ENCODE measurements at places on chromosomes 1 and 21.

- DNase-seq, result no peak
These were observed 1264.3 kb upstream of the ADGRL2 start for GRCh38 chr1:80536461-80536860.

DNA sequence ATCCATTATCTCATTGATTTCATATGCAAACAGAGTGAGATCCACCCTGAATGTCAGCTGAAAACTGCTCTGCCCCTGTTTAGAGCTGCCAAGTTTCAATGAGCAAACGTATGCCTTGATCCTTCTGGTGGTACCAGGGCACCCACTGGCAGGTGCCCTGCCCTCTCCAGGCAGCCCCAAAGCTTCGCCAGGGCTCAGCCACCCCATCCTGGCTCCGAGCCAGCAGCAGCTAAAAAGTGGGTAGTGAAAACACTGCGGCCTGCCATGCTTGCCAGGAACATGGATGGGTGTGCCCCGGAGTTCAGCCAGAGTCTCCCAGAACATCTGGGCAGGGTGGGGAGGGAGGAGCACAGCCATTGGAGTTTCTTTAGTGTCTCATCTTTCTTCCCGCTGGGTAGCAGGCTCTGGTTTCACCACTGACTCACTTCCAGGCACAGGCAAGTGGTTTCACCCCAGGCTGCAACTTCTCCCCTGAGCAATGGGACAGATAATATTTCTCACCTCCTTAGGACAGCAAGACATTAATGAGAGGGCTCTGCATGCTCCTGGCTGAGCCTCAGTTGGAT, 8.1 kb upstream of the LMX1A start:
- DNase-seq, result no peak

DNA sequence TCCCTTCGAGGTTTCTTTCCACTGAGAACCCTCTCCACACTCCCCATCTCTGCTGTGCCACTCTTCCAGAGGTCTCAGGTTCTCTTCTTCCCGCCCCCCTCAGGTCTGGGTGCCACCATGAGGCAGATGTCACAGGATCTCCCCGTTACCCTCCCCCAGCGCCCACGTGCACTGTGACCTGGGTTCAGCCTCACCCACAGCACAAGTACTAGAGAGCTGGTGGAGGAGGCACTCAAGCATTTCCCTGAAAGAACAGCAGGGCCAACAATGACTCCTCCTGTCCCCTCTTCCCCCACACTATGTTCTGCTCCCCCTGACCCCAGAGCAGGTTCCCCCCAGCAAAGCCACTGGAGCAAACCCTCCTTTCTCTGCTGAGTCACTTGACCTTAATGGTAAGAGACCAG, 14.3 kb downstream of the PLEKHA6 start:
- no peak for DNase-seq

- DNase-seq, result no peak
These were observed 1.0 kb upstream of the MFN2 start for GRCh38 chr1:11979028-11979850.

- no peak for DNase-seq
These were observed 48.6 kb downstream of the PCP4 start for GRCh38 chr21:39915881-39916280.

- no peak for DNase-seq
These were observed 2.4 kb downstream of the ECHDC2 start for GRCh38 chr1:52919051-52919722.

DNA sequence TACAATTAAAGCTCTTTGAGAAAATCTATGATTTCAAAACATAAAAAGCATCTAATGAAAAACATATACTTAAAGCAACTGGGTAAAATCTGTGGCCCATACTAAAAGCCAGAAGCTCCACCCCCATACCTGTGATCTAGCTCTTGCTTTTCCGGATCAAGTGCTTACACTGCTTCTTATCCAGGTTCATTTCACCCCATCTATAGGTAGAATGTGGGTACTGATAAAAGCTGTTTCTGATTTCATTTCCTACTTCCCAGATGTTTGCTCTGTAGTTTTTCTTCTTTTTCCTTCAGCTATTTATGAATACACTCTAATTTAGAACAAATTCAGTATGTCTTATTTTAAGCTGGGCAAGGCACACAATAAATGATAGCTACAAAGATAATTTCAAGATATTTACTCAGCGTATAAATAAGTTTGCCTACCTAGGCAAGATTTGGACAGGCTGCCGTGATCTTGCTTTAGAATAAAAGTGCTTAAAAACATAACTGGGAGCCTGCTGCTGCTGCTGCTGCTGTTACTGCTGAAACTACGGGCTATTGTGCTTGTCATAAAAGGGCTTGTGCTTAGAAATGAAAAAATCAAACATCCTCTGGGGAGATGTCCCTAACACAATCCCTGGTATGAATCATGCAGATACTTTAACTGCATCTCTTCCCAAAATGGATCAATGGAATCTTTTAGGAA, 2.1 kb downstream of the SIPA1L2 start:
- DNase-seq, result no peak

- no peak for DNase-seq
These were observed 158.9 kb upstream of the COL11A1 start for GRCh38 chr1:103267266-103267665.

DNA sequence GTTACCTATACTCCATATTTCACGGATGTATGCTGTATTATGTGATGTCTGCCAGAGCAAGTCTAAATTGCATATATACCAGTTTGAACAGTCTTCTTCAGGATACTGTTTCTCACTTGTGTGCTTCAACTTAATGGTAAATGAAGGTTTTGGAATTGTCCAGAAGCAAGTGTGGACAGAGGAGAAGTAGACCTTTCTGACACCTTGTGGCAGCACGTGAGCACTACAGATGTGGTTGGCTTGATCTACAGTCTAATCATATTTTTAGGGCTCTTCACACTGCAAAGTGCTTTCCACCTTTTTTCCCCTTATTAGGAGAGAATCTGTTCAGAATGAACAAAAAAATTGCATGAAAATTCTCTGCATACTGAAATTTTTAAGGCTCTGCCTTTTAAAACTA, 10.9 kb downstream of the MORC3 start:
- peak; percentile 4 for DNase-seq

- no peak for DNase-seq
These were observed at the start of gene KANK4 for GRCh38 chr1:62318756-62319544. Gene KANK4 (minus strand): TSS chr1:62319434. CDS start chr1:62281564, 37,870 bp downstream.

- no peak for DNase-seq
These were observed 23.0 kb downstream of the ZBED6 start for GRCh38 chr1:203818399-203818798.

DNA sequence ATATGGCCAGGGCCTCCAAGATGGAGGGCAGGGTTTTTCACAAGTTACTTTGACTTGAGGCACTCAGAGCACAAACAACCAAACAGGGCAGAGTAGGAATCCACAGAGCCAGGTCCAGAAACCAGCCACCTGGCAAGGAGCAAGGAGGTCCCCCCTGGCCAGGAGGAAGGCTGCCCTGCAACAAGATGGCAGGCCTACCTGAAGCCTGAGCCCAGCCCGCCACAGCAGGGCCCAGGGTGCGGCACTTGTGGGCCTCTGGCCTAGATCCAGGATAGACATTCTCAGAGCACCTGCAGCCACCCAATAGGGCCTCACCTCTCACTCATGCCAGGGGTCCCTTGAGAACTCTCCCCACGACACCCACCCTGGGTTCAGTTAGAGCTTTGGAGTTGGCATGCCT, 11.5 kb downstream of the SH3BGRL3 start:
- DNase-seq, result no peak

DNA sequence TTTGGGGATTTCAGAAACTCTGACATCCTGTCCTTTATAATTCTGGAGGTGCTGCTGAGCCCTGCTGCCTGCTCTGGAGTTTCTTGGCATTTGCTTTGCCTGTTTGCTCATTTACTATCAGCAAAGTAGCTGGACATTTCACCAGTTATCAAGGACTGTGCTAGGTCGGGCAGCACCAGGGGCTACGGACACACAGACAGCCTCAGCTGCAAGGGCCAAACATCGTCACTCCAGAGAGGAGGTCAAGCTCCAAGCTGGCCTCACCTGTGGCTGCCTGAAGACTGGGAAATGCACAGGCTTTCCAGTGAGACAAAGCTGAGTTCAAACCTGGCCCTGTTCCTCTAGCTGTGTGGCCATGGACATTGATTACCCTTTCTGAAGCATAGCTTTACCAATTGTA, 143.7 kb downstream of the LRIG2 start:
- no peak for DNase-seq

GRCh38 chr1:5098981-5099385, 444.6 kb downstream of the AJAP1 start:
- no peak for DNase-seq

DNA sequence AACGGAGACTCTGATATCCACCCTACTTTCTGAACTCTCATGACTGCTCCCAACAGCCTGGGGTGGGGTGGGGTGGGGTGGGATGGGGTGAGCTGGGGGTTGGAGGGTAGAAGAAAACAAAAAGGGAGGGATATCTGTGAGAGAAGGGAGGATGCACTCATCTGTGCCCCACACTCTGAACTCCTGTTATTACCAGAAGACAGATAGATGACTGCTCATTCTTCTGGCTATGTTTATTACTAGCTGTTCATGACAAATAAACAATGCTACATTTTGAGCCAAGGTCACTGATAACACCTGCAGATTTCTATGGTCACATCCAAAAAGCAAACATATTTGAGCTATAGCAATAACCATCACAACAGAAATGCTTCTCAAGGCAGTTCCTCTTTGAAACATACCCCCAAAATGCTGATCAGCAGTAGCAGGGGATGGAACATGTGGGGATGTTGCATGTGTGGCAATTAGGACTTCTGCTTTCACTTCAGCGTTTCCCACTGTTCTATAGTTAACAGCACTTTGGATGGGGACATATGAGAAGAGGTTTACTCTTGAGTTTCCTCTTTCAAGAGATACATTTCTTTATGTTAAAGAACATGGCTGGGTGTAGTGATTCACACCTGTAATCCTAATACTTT, 43.3 kb downstream of the GPR3 start:
- DNase-seq, result no peak

DNA sequence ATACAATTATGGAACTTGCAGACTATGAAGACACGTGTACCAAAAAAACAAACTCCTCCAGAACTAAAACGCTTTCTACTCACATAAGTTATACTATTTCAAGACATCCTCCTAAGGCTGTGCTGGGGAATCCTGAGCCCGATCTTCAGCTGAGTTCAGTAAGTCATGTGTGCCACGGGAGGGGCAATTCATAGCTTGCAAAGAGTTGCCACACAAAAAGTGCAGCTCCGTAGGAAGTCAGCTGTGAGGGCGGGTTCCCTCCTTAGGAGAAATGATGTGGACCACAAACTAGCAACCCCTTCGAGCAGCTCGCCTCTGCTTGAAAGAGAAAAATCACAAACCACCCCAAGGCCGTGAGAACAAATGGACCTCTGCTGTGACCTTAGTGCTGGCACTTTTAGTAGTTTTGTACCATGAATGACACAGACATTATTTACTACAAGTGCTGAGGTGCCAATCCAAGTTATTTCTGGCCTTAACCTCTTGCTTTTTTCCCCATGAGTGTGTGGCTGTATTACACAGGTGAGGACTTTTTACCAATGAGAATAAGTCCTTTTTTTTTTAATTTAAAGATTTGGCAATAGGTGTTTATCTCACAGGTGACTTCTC, 35.8 kb upstream of the TRIM67 start:
- DNase-seq, result no peak

DNA sequence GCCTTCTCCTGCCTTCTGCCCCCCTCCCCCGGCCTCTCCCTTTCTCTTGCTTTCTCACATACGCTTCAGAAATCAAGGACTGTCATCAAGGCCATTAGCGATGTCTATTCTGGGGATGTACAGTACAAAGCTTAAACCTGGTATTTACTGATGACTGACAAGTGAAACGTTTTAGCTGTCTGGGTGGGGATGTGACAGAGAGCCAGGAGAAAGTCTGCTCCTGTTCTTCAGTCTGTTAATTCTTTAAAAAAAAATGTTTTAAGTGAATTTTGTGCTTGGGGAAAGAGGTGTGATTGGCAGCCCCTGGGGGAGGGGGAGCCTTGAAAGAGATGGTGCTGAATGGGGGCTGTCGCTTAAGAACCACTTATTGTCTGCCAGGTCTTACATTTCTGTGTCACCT, 283.0 kb upstream of the PLXNA2 start:
- DNase-seq, result no peak

Measured in effector CD8-positive, alpha-beta T cell (primary cell).